ENCODE measurements at places on chromosomes 2 and 18.
A peak's percentile ranks its signal among the peaks of the same experiment; 100 is the strongest.

- H3K27ac ChIP-seq: no peak overlapping the region
- H3K4me1 ChIP-seq: no peaks in the 10 kb centered on the region
- H3K36me3 ChIP-seq: no peaks in the 10 kb centered on the region
- DNase-seq: no peak
These were observed 221.9 kb downstream of the HDAC4 start for GRCh38 chr2:239178954-239179353.

- peaks cover 9% of the 10 kb centered on the region for H3K4me1 ChIP-seq
- H3K27me3 ChIP-seq: no peaks in the 10 kb centered on the region
- DNase-seq: no peak
- no peak overlapping the region for H3K4me3 ChIP-seq
- no peak overlapping the region for H3K27ac ChIP-seq
- H3K36me3 ChIP-seq: no peaks in the 10 kb centered on the region
These were observed 39.5 kb downstream of the NIFK start for GRCh38 chr2:121697108-121697631.

- H3K27ac ChIP-seq: no peak overlapping the region
- no peaks in the 10 kb centered on the region for H3K4me1 ChIP-seq
- no peaks in the 10 kb centered on the region for H3K36me3 ChIP-seq
- no peak for DNase-seq
- no peak overlapping the region for H3K4me3 ChIP-seq
These were observed 988.8 kb downstream of the LRP1B start for GRCh38 chr2:141142025-141142424.

DNA sequence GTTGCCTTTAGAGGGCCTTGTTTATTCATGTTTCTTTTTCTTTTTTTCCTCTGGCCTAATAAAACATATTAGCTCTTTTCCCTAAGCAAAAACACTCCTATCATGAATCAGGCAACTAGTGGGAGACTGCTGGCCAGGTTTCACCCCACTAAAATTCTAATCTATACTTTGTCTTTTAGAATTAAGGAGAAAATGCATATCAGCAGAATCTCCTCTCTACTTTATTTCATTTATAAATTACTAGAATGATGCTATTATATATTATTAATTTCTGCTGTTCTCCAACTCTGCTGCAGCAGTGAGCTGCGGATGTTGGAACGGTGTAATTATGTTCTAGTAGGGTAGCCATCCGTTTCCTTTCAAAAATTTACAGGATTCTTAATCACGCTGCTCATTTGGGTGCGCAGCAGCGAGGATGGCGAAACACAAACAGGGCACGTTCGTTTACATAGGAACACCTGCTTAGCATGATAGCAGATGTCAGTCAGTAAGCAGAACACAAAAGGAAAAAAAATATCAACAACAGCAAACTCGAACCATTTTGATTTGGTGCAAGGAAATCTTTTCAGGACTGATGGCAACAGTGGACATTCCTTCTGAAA lies 30.5 kb downstream of the ZEB2 start:
- peak overlapping the region; percentile 26 for H3K27ac ChIP-seq
- peaks cover 39% of the 10 kb centered on the region for H3K36me3 ChIP-seq
- H3K4me1 ChIP-seq: peaks cover 27% of the 10 kb centered on the region
- DNase-seq: no peak

Data from A673 (cell line).